ENCODE measurements at places on chromosomes 6 and 20. TPM values are rescaled to one million over a fixed set of nuclear protein-coding genes. Genes with fewer than 3 reads are reported as not detected.

Gene TINAG
- total RNA-seq: not detected

Gene TP53INP2
- 7.4 TPM for total RNA-seq

Gene TDRD6
- total RNA-seq: not detected

Gene HACE1
- total RNA-seq: 3.4 TPM

Gene ALDH8A1
- total RNA-seq: 0.18 TPM

Gene MOG
- not detected for total RNA-seq

Gene KHDC1L
- total RNA-seq: 0.20 TPM

Gene SCAF8
- total RNA-seq: 18.6 TPM

Gene GRIK2
- 0.32 TPM for total RNA-seq

Gene NKAIN2
- total RNA-seq: not detected

Gene CPNE1
- 209 TPM for total RNA-seq

Gene GSTA3
- not detected for total RNA-seq

All from A549 treated with DMSO at 1 μM for 4 hours (cell line).